Right lung (tissue), 10 donors: ENCODE measurements at places on chromosomes 4 and X.

- no peak for DNase-seq
Observed at GRCh38 chr4:48321312-48321711, 20.0 kb upstream of the SLAIN2 start.

DNA sequence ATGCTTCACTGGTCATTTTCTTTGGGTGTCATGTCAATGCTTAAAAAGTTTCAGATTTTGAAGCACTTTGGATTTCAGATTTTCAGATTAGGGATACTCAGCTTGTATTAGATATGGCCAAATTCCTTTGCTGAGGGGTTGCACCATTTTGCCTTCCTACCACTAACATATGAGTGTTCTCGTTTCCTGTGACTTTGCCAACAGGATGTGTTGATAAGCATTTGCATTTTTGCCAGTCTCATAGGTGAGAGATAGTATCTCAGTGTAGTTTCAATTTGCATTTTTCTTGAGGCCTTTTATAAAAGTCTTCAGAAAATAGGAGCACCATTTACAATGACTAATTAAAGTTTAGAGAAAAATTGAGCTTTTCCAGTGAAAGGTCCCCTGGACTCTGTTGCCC is 71.6 kb upstream of the CLCN4 start:
- DNase-seq = no peak

GRCh38 chr4:99136329-99136728 is 7.8 kb downstream of the ADH4 start:
- no peak for DNase-seq

DNA sequence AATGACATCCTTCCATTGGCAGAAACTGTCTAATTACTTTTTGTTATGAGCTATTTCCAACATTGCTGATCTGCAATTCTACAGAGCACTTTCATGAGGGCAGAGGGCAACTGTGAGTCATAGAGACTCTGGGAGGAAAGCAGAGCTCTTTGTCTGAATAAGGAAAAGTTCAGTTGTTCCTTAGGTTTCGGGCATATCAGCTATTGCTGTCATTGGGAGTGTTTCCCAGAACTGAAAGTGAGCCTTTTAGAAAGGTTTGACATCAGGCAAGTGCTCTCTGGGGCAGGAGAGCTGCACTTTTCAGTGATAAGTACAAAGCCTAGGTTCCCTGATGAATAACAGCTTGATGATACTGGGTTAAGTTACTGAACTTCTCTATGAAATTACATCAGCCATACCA is 119.2 kb upstream of the EDNRA start:
- DNase-seq = peak; percentile 52

DNA sequence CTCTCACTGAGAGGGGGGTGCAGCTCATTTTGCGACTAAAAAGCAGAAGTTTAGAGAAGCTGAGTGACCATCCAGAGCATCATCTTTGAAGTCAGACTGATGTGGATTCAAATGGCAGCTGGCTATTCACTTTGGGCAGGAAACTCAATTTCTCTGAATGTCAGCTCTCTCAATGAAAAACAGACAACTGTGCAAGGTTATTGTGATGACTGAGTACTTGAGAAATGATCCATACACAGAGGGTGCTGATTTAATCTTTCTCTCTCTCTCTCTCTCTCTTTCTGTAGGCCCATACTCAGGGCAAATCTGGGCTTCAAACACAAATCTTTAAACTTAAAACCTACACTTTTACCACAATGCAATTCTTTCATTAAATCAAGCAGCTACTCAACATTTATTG is 185.8 kb upstream of the SLIT2 start:
- no peak for DNase-seq

- DNase-seq = no peak
Observed at GRCh38 chrX:22882543-22882942, 117.2 kb upstream of the DDX53 start.

DNA sequence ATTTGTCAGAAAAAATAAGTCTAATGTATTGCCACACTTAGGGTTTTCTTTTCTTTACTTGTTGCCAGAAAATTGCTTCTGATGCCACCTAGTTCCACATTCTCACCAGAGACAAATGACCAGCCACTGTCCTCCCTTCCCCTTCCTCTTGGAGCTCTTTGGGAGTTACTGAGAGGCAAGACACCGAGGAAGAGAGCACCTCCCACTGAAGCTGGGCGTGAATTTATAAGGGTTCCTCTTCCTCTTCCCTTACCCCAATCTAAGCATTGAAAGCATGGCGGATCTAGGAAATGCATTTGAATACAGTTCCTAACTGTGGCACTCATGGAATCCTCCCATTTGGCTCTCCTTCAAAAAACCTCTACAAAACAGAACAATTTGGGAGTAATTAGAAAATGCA is 30.0 kb downstream of the ANXA3 start:
- no peak for DNase-seq

GRCh38 chr4:82785611-82786400 is 12.8 kb downstream of the SCD5 start:
- no peak for DNase-seq

- DNase-seq = no peak
Observed at GRCh38 chr4:7652451-7652881, 217.7 kb upstream of the PSAPL1 start.

DNA sequence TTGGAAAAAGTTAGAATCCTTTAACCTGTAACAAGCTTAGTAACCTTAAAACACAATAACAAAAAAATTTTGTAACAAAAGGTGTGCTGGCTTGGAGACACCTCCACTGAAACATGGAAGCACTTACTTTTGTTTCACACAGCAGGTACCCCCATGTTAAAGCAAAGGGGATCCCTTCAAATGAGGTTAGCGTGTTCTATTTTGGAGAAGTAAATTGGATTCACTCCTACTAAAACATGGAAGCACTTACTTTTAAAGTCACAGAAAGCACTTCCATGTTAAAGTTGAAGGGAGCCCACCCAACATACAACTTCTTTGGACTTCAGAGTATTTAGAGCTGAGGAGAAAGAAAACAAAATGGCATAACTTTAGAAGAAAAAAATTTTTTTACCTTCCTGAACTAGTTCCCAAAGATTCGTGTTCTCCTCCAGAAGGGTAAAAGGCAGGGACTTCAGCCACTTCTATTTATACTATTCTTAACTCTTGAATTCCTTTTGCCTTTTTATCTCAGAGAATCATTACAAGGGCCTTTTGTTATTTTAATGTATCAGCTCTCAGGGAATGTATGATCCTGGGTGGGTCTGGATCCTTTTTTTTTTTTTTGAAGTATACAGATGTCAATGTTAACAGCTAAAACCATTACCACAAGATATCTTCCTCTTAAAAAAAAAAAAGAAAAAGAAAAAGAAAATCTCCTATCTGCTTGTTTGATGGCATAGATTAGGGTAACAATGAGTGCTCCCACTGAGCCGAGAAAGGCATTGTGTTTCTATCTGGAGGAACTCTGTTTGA is 11.5 kb downstream of the LARP7 start:
- DNase-seq = no peak

DNA sequence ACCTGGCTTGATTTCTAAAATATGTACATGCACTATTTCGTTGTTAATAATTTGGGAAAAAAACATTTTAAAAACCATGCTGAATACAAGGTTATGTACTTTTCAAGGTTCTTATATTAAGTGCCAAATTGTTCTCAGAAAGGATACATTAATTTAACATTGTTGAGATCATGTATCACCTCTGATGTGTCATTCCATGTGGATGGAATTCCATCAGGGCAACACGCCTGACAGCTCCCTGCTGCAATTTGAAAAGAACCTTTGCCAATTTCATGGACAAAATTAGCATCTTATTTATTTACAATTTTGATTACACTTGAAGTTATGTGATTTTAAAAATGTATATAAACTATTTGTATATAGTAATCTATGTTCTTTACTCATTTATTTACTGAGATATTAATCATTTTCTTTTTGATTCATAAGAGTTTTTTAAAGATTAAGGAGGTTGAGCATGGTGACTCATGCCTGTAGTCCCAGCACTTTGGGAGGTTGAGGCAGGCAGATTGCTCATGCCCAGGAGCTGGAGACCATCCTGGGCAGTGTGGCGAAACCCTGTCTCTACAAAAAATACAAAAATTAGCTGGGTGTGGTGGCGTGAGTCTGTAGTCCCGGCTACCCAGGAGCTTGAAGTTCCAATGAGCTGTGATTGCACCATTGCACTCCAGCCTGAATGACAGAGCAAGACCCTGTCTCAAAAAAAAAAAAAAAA is 142.8 kb downstream of the ENPP6 start:
- no peak for DNase-seq

- no peak for DNase-seq
Observed at GRCh38 chr4:109820563-109820962, 5.0 kb downstream of the GAR1 start.

- DNase-seq = no peak
Observed at GRCh38 chr4:79209081-79209480, 116.8 kb downstream of the NAA11 start.

- DNase-seq = no peak
Observed at GRCh38 chr4:105135785-105136184, 10.9 kb upstream of the TET2 start.
